ENCODE measurements at places on chromosomes 3 and 15.

- DNase-seq = no peak
These were observed 20.1 kb upstream of the SELENOT start for GRCh38 chr3:150583028-150583427.

- DNase-seq = no peak
These were observed 307.0 kb upstream of the ROPN1 start for GRCh38 chr3:124298951-124299350.

DNA sequence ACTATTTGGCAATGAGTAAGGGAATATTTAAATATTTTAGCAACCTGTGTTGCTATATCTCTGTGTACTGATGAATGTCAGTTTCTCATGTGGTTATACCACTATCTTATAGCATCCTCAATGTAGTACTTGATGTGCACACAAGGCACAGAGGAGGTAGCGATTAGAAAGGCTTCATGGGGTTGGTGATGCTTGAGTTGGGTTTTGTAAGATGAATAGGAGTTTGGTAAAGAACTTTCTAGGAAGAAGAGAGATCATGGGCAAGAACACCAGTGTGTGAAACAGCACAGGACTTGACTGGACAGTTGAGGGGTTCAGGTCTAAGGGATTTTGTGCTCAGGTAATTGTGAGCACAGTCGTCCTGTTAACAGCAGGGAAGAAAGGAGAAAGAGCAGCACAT is 38.1 kb downstream of the LPP start:
- no peak for DNase-seq

DNA sequence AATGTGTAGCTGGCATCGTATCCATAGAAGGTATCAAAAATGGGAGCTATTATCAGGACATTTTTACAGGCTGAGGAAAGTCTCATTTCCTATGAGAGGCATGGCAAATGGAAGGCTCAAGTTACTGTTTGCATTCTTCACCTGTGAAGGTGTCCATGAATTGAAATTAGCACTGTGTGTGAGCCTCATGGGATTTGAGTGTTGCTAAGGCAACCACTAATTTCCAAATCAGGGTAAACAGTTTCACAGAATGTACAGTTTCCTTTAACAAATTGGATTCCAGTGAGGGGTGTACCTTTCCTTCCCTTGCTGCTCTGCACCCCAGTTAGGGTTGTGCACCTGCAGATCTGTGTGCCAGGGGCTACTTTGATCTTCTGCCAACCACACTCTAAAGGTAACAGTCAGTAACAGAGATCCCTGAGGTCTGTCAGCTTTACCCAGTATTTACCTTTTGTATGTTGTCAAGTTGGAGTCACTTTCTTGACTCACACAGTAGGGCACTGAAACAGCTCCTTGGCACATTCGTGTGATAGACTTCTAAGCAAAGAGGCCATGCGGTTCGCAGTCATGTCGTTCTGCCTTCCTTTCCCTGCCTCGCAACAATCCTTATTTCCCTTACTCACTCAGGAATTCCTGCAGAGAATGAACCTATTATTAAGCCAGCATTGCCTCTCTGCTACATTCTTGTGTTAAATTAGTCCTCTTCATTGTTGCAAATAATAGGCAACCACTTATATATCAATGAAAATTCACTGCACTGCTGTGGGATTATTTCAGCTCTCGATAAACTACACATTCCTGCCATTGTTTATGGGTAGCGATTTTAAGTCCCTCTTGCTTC is 129.8 kb upstream of the GBE1 start:
- no peak for DNase-seq

GRCh38 chr3:83457551-83457950 is 1501.2 kb upstream of the CADM2 start:
- no peak for DNase-seq

DNA sequence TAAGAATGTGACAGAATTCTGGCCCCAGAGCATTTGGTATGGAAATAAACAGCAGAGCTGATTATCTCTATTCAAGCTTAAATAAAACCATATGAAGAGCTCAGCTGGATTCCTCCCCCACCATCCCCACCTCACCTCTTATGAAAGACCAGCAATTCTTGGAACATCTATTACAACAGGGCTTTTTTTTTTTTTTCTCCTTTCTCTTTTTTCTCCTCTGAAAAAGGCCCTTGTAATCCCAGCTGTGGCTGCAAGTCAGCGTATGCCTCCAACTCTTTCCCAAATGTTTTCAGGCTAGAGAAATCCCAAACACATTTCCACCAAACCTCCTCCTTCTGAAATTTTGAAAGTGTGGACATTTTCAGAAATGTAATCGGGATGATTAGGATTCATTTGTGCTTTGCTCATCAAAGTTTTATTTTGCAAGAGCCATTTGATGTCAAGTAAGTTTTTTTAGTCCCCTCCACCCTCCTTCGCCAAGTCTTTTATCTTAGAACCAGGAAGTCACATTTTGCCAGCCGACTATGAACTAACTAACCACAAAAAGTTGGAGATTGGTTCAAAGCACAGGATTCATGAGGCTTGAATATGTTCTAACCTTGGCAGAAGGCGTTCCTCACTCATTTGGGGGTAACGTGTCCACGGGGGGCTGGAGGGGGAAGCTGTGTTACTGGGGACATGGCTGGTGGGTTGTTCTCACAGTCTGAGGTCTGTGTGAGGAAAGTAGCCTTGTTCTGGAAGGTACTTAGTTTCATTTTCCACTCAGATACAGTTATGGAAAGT is 142.0 kb upstream of the PDZRN3 start:
- DNase-seq = no peak

DNA sequence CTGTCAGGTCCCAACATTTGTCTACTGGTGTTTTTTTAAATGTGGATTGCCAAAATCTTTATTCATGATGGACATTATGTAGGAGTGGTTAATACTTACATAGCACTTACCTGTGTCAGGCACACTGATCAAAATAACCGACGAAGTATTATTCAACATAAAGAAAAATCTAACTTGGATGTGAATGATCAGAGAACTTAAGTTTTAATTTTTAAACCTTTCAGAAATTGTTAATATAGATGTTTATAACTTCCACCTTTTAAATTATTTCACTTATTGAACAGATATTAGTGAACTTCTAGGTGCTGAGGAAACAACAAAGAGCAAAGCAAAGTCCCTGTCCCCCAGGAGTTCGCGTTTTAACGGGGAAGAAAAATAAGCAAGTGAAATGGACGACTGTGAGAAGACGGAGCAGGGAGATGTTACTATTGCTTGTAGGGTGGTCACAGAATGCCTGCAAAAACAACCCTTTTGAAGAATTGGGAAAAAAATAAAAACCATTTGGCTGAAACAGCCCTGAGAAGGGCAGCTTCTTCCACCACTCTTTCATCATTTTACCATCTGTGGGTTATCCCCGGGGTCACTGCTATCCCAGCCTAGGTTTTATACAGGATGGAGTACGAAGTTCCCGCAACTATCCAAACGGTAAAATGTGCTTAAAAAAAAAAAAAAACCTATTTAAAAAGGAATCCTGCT is 915 bp upstream of the APH1B start:
- DNase-seq = no peak

DNA sequence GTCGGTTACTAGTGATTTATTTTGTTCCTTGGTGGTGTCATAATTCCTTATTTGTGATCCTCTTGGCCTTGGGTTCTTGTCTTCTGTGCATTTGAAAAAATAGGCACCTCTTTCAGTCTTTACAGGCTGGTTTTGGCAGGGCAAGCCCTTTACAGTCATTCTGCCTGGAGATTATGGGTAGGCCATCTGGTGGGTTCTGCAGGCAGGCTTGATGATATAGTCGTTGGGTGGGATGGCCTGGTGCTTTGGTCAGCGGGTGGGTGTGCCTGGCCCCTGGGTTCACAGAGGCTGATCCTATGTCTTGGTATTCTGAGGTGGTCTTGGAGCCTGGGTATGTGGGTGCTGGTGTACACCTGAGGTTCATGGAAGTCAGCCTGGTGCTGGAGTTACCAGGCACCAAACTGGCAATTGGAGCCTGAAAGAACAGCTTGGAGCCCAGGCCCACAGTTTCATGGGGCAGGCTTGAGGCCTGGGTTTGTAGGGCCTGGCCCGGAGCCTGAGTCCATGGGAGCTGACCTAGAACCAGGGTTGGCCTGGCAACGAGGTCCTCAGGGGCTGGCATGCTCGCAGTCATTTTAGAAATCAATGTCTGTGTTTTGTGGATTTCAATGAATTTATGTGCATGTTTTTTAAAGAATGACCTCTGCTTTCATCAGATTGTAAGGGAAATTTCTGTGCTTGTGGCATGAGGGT is 63.3 kb downstream of the DOCK3 start:
- no peak for DNase-seq

DNA sequence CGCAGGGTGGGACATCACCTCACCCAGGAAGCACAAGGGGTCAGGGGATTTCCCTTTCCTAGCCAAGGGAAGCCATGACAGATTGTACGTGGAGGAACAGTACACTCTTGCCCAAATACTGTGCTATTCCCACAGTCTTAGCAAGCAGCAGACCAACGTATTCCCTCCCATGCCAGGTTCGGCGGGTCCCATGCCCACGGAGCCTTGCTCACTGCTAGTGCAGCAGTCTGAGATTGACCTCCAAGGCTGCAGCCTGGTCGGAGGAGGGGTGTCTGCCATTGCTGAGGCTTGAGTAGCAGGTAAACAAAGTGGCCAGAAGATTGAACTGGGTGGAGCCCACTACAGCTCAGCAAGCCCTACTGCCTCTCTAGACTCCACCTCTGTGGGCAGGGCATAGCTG is 39.0 kb downstream of the ALDH1A2 start:
- no peak for DNase-seq

DNA sequence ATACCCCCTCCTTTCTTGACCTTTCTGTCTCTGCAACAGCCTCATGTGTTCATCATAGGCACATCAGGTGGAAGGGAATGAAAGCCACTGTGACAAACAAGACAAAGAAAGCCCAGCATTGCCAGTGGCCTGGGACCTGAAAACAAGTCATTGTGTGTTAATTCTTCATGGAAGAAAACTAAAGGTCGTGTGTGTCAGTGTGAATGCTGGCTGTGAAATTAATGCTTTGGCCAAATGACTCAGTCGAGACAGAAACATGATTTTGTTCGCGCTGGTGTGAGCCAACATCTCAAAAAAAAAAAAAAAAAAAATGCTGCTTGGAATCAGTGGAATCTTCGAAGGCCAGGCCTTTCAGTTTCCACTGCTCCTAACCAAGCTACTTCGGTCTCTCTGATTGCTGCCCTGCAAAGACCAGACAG is 386.5 kb upstream of the PROK2 start:
- DNase-seq = peak; percentile 9

GRCh38 chr3:169623971-169624370 is 39.5 kb downstream of the MECOM start:
- DNase-seq = no peak

DNA sequence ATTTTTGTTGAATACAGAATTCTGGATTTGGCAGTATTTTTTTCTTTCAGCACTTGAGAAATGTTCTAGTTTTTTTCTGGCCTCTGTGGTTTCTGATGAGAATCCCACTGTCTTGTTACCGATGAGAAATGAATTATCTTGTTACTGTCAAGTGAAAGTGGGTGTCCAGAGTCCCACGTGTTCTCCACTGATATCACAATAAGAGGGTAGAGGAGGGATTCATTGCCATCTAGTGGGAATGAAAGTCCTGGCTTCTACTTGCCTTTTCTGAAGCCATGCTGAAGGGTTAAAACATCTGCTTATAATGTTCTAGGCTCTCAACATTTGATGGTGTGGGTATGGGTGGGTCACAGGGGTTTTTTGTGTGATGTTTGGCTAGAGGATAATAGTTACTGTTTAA is 66.1 kb downstream of the SEC22A start:
- no peak for DNase-seq

- no peak for DNase-seq
These were observed 1.5 kb upstream of the TMEM212 start for GRCh38 chr3:171841620-171842000.

- no peak for DNase-seq
These were observed 44.9 kb downstream of the PEX5L start for GRCh38 chr3:179991883-179992282.

DNA sequence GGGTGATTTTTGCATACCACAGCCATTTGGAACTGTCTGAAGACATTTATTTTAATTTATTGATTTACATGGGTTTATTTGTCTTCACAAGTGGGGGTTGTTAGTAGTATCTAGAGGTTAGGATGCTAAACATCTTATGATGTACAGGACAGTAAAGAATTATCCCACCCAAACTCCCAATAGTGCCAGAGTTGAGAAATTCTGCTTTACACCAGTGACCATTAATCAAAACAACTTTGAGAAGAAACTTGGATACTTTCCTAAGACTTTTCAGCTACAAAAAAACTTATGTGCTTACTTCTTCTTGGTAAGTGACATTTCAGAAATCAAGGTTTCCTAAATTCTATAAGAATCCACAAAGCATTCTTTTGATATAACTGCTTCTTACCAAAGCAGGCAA is 156.7 kb downstream of the SUCLG2 start:
- no peak for DNase-seq

DNA sequence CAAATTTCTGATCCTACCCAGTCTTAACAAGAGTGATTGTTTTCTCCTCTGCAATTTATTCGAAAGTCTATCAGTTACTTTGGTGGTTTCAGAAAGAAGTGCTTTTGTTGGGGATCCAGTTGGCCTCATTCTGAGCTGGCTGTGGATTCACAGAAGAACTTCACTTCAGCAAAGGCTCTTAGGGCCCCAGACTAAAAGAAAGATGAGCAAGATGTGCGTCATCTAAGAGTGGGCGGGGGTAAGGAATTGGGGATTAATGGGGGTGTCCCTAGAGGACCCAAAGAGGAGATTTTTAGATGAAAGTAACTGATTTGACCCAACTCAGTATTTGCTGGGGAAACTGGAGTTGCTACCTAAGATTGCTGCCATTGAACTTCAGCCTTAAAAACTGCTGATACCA is 63.9 kb upstream of the TSEN2 start:
- peak; percentile 71 for DNase-seq

DNA sequence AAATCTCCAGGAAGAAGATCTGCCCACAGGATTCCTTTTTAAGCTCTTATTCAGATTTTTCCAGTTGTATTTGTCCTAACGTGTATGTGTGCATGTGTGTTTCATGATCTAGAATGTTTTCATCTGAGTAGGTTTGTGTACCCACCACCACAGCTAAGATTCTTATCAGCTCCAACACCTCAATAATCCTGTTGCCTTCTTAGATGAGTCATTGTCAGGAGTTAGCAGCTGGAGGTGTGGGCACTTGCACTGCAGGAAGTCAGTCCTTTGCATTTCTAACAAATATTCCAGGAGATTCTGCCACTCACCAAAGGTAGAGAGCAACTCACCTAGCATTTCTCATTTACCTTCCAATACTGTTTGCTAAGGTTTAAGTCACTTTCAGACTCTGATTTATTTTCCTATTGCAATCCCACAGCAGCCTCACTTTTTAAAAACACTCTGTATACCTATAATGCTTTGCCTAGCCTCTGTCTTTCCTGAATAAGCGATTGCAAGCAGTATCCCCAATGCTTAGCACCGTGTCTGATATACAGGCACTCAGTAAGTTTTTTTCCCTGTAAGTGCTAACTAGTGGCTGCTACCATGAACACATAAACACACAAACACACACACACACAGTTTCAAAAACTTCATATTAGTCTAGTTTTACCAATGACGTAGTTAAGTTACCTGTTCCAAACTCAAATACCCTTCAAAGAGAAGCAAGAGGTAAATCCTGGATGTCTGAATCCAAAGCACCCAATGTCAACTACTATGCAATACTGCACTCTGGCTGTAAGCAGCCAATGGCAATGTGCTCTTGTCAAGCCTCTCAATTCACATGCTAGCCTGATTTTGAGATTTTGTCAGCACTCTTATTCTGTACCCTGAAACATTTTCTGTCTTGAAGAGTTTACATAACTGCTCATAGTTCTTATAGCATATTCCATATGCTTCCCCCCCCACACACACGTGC is 713.5 kb upstream of the LMCD1 start:
- DNase-seq = no peak

Data from activated CD4-positive, alpha-beta T cell treated with anti-CD3 and anti-CD28 coated beads for 48 hours (primary cell).